Iris pigment epithelial cell (primary cell): ENCODE measurements at places on chromosomes 7 and 10.

DNA sequence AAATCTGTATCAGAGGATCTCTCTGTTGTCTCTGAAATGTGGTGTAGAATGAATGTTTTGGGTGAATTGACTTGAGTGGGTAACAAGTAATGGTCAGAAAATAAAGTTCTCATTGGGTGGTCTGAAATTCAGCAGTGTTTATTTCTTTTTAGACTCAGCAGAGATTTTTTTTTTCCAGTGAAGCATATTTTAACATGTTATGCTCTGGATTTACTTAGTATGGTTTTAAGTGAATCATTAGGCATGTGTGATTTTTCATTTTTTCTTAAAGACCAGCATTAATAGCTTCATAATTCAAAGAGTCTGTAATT is 63.5 kb downstream of the REEP3 start:
- DNase-seq: no peak

- no peak for DNase-seq
Measured at GRCh38 chr7:39051707-39052106, 74.0 kb downstream of the POU6F2 start.

DNA sequence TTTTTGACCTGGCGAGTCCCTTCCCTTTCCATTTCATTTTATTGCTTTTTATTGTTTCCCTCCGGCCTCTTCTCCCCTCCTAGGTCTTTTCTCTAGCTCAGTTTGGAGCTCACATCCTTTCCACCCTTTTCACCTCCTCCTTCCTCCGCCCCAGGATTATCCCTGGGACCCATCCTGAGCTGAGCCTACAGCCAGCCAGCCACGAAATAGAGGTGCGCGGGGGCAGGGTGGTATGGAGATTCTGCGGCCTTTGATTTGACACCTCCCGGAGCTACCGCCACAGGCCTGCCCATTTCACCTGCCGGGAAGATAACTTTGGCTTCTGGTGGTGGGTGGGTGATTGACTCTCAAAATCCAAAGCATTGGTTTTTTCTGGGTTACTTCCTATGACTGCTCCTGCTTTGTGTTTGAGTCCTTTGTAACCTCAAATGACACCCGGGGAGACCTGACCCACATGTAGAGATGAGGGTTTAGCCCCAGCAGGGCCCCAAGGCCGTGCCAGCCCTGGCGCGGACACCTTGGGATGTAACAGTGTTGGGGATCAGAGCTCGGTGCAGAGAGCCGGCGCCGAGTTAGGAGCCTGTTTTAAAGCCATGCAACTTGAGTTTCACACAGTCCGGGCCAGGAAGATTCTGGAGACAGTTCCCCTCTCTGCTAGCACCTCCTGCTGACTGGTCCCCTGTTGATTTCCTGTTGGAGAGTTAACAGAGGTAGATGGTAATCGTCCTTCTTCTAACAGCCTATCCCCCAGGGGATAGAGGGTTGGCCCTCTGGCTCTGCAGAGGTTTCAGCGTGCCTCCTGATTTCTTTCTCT is 1.5 kb downstream of the DUSP5 start:
- peak; percentile 62 for DNase-seq

DNA sequence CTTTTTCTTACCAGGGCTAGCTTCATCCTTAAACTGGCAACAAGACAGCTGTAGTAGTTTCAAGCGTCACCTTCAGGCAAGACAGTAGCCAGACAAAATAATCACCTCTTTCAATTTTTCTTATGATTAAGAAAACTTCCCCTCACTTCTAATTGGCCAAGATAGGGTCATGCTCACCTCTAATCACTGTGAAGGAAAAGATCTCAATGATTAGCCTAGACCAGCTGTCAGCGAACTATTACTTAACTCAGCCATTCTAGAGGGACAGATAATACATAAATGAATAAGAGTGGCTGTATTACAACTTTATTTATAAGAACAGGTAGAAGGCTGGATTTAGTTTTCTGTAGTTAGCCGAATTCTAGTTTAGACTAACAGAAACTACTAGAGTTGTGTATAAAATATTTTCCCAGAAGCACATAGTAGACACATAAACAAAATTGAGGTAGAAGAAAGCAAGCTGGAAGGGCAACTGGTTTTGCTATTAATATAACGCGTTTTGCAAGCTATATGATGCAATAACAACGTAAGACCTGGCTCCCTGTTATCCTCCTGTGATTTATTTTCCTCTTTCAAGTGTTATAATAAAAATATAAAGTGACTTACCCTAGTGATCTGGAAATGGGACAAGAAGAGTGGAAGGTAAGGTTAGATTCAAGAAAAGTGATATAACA is 64.3 kb downstream of the ELAPOR2 start:
- DNase-seq: no peak

DNA sequence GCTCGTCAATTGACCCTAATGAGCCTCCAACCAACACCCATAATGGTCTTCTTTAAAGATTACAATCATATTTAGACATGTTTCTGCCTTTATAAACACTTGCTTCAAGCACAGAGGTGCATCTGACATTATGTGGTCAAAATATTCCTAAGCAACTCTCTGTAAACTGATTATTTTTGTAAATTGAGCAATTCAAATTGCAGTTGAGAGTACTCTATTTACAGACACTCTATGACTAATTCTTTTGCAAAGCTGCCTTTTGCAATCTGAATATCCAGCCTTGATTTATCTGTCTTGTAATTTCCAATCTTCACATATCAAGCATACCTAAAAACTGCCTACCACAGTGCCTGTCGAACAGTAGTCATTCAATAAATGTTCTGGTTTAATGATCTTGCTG is 112.0 kb downstream of the PDE1C start:
- peak; percentile 76 for DNase-seq

GRCh38 chr10:49429458-49429857 is 33.6 kb upstream of the DRGX start:
- DNase-seq: no peak

- DNase-seq: no peak
Measured at GRCh38 chr7:2612445-2613097, 19.2 kb upstream of the TTYH3 start.

GRCh38 chr10:775245-776075 is 86.0 kb upstream of the DIP2C start:
- DNase-seq: no peak

GRCh38 chr7:54833001-54833467 is 74.0 kb upstream of the SEC61G start:
- no peak for DNase-seq

DNA sequence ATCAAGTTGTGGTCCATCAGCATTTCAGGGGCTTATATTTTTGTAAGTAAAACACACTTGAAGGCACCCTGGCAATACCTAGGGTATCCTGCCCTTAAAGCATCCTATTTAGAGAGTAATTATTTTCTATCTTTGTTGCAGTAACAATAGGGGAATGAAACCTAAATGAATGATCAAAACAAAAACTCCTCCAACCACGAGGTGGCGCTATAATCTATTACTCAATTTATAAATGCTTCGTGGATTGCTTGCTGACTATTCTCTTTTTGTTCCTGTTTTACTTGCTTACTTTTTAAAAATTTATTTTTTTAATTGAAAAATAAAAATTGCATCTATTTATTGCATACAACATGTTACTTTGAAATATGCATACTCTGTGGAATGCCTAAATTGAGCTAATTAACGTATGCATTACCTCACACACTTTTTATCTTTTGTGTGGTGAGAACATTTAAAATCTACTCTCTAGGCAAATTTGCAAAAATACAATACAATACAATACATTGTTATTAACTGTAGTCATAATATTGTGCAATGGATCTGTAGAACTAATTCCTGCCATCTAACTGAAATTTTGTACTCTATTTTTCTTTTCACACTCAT is 147.7 kb upstream of the BMPER start:
- DNase-seq: peak; percentile 47

GRCh38 chr10:124419635-124420034 is 912 bp upstream of the OAT start:
- no peak for DNase-seq

GRCh38 chr7:123746931-123747488 is 1.8 kb downstream of the WASL start:
- no peak for DNase-seq

DNA sequence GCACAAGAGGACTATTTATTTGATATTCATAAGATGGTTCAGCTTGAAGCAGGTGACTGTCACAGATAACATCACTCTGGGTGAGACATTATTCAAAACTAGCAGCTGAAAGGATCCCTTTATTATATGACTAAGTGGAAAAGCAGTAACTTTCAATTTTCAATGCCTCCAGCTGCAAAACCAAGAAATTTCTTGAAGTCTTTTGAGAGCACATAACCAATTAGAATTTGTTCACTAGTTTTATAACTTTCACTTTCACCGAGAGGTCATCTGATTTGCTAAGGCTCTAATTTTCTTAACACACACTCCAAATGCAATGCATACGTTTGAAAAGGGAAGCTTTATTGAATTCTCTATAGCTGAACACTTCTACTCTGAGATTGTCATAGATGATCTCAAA is 88.6 kb upstream of the KLF14 start:
- peak; percentile 58 for DNase-seq

DNA sequence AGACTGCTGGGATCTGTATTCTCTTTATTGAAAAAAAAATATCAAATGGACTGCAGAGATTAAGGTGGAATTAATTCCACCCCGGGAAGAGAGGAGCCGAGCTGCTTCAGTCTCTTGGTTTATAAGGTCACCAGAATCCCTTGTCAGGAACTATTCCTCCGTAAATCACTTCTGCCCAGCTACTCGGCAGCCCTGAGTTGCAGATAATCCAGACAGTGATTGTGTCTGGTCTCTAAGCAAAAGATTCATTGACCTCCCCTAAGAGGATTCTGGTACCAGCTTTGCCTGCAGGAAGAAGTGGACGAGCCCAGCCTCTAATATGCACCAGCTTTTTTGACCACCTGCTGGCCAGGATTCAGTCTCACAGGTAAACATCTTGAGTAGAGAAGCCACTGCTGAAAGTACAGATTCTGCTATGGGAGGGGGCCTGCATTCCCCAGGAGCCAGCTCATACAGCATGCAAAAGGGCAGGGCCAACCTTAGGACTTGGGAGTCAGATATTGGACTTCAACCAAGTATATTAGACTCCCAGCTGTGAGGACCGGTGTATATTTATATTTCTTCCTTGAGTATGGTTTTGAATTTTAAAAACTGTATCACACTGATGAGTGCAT is 27.1 kb upstream of the PLXNA4 start:
- no peak for DNase-seq

GRCh38 chr10:58921421-58921855 is 255.0 kb upstream of the PHYHIPL start:
- DNase-seq: no peak

DNA sequence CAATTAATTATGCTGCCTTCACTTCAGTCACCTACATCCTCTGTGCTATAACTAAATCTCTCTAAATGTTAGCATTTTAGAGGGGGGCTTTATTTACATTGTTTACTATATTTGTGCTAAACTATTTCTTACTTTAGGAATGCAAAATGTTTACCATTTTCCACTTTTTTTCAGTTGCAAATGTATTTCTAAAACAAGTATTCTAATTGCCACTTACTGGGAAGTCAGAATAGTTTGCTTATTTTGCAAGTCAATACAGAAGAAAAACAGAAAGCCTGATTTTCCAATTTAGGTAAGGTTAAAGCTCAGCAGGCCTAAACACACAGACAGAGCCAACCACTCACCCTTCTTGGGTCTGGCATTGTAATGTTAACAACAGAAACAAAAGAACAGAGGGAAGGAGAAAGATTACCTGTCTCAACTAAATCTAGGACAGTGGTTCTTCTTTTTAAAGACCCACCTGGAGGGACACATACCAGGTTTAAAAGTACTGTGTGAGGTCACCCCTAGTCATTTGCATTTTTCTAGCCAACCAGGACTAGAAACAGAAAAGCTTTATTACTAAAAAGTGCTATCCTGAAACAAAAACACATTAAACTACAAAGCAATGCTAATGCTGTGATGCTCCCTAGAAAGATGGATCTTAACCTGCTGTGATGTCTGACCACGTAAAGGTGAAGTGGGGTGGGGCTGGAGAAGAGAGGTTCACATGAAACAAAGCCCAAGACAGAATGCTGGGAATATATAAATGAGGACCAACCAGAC is 178.2 kb downstream of the SLC25A13 start:
- DNase-seq: no peak

DNA sequence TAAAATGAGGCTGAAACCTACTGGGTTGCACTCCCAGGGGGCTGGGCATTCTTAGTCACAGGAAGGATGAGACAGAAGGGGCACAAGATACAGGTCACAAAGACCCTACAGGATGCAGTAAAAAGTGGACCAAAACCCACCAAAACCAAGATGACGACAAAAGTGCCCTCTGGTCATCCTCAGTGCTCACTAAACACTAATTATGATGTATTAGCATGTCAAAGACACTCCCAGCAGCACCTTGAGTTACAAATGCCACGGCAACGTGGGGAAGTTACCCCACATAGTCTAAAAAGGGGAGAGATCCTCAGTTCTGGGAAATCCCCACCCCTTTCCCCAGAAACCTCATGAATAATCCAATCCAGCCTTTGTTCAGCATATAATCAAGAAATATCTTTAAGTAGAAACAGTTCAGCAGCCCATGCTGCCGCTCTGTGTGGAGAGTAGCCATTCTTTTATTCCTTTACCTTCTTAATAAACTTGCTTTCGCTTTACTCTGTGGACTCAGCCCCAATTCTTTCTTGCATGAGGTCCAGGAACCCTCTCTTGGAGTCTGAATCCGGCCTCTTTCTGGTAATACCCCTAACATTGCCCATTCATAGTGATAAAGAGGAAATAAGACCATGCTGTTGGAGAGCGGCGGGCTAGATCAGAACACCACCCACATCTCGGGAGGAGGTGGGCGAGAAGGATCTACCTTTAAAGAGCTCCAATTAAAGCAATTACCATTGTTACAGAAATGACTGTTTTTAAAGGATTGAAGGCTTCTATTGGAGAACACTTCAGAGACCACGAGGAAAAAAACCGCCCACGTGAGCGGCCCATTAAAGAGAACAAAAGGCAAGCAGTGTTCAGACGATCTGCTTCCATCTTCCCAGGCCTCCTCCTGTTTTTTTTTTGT is 170.9 kb downstream of the USP6NL start:
- DNase-seq: no peak

GRCh38 chr10:90579602-90580242 is 278.1 kb downstream of the HTR7 start:
- DNase-seq: peak; percentile 69

- DNase-seq: no peak
Measured at GRCh38 chr10:47045331-47045861, 134.2 kb downstream of the PTPN20 start.

GRCh38 chr7:51577390-51577789 is 260.8 kb upstream of the COBL start:
- DNase-seq: no peak
